ENCODE measurements at places on chromosomes 7 and 10. TPM values are rescaled to one million over a fixed set of nuclear protein-coding genes. Genes with fewer than 3 reads are reported as not detected.

GRCh38 chr7:149209518-149210269, 14.3 kb downstream of the ZNF282 start:
- H3K4me1 ChIP-seq: no peaks in the 10 kb centered on the region
- no peak overlapping the region for H3K4me3 ChIP-seq
- no peaks in the 10 kb centered on the region for H3K27me3 ChIP-seq
- DNase-seq: peak; percentile 55

DNA sequence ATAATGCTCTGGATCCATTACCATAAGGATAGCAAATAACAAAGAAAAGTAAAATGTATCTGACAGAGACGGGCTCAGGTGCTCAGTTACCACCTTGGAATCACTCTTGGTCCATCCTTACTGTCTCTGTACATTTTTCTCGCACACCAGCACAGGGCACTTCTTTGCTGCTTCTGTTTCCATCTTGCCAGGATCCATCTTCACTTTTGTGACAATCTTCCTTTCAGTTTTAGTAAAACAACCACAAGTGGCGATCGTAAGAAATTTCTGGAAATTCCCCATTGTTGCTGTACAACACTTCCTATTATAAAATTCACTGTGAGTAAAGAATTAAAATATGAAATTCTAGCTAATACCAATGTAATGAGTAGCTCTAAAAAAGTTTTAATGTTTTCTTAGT, 695.5 kb downstream of the GRM8 start:
- no peak overlapping the region for H3K4me3 ChIP-seq
- no peaks in the 10 kb centered on the region for H3K27me3 ChIP-seq
- H3K4me1 ChIP-seq: no peaks in the 10 kb centered on the region

DNA sequence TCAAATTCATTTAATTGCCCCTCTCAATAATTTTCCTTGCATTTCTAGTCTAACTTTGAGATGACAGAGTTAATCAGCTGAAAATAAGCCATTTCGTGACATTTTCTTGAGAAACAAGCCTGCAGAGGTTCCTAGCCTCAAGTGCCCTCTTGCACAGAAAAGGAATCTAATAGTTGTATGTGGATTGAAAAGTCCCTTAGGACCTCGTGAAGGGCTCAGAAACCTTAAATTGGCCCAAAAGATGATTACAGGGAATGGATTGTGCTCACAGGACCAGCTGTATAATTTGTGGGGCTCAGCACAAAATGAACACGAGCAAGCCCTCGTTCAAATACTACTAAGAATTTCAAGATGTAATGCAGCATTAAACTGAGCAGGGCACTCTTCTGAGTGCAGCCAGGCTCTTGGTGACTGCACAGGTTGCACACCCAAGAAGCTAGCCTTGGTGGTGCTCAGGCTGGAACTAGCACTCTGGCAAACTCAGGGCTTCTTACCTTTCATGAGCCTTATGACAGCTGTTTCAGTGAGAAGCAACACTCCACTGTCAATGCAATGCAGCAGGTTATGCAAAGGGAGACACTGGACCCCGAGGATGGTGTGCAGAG, 102.2 kb downstream of the GSAP start:
- H3K4me1 ChIP-seq: peaks cover 2% of the 10 kb centered on the region
- DNase-seq: no peak
- H3K27me3 ChIP-seq: no peaks in the 10 kb centered on the region
- no peak overlapping the region for H3K4me3 ChIP-seq

- H3K4me1 ChIP-seq: peaks cover 22% of the 10 kb centered on the region
- DNase-seq: no peak
- H3K36me3 ChIP-seq: no peaks in the 10 kb centered on the region
- no peak overlapping the region for H3K4me3 ChIP-seq
- no peaks in the 10 kb centered on the region for H3K27me3 ChIP-seq
Measured at GRCh38 chr10:122466951-122467381, 5.6 kb downstream of the HTRA1 start.

DNA sequence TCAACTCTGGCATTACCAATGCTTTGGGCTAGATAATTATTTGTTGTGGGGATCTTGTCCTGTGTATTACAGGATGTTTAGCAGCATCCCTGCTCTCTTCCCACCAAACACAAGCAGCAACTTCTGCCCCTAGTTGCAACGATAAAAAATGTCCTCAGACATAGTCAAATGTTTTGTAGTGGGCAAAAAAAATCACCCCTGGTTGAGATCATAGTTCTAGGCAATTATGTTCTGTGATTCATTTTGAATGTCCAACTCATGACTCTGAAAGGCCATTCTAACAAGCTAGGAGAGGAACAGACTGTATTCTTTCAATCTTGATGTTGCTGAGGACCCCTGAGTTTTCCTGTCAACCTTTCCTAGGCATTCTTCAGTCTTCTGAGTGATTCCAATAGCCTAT, 79.5 kb downstream of the RTKN2 start:
- peak; percentile 28 for DNase-seq
- no peaks in the 10 kb centered on the region for H3K4me1 ChIP-seq
- H3K4me3 ChIP-seq: no peak overlapping the region
- no peak overlapping the region for H3K27ac ChIP-seq
- no peaks in the 10 kb centered on the region for H3K27me3 ChIP-seq
- no peaks in the 10 kb centered on the region for H3K36me3 ChIP-seq

GRCh38 chr7:148580446-148580845, 10.1 kb upstream of the C7orf33 start:
- H3K27ac ChIP-seq: no peak overlapping the region
- H3K4me3 ChIP-seq: no peak overlapping the region
- H3K4me1 ChIP-seq: no peaks in the 10 kb centered on the region
- H3K27me3 ChIP-seq: peaks cover 2% of the 10 kb centered on the region
- no peaks in the 10 kb centered on the region for H3K36me3 ChIP-seq
- DNase-seq: no peak

- H3K4me3 ChIP-seq: no peak overlapping the region
- H3K27ac ChIP-seq: peak overlapping the region; percentile 56
- peaks cover 4% of the 10 kb centered on the region for H3K4me1 ChIP-seq
Measured at GRCh38 chr10:6409971-6410643, 170.0 kb downstream of the PRKCQ start.

DNA sequence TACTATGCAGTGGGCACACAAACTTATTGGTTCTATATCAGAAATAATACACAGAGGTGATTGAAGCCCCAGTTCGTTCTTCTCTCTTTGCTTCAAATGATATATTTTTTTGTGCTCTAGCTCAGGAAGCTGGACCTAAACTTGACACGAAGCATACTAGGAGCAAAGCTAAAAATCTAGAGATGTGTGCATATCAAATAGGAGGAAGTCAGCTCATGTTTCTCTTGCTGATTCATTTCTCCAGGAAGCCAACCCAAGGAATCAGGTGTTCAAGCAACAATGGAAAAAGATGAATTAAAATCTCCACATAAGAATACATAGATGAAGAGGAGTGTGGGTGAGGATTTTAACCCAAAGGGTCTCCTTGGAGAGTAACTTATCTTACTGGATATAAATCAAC, 432.5 kb downstream of the KCNMA1 start:
- DNase-seq: no peak
- H3K36me3 ChIP-seq: no peaks in the 10 kb centered on the region
- H3K27me3 ChIP-seq: no peaks in the 10 kb centered on the region

DNA sequence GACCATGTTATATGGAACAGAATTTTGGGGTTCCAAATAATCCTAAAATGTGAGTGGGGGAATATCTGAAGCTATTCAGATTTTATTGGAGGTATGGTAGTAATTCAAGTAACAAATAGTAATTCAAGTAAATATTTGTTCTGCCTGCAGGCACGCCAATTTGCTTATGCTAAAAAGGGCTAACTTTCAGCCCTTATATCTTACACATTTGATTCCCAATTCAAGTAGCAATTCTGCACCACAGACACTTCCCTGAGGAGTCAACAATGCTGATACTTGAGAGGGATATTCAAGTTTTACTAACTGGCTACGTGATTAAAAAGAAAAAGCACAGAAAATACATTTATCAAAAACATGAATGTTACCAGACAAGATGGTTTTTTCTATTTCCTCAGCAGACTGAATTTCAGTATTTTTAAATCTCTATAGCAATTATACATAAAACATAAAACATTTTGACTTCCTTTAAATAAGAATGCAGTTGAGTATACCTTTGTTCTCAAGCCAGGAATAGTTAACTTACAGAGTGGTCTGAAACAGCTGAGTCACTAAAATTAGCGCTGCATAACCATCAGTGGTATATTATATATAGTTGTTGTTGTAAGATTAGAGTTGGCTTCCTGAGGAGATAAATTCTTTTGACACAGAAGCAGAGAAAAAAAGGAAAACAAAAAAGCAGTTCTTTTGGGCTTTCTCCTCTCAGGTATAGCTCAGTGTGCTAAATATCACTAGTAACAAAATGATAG, 33.9 kb downstream of the MTPN start:
- H3K27ac ChIP-seq: no peak overlapping the region
- peaks cover 3% of the 10 kb centered on the region for H3K36me3 ChIP-seq
- no peak overlapping the region for H3K4me3 ChIP-seq

DNA sequence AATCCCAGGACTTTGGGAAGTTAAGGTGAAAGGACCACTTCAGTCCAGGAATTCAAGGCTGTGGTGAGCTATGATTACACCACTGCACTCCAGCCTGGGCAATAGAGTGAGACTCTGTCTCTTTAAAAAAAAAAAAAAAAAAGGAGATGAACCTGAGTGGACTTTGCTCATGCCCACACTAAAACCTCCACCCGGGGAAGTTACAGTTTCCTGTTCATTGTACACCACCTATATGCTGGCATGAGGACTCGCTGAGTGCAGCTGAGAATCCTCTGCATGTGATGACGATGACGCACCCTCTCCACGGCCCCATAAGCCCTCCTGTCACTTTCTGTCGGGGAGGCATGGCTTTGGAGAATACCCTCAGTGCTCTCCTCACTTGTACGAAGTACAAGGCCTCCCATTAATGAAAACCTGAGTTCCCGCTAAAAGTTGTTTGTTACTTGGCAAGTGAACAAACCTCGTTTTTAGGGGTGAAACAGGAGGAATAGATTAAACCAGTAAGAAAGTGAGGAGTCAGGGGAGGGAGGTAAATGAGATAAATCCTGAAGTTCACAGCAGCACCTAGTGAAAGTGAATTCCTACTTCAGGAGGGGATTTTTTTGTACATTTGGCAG, 15.9 kb downstream of the TMEM176B start:
- no peaks in the 10 kb centered on the region for H3K27me3 ChIP-seq
- DNase-seq: no peak
- no peaks in the 10 kb centered on the region for H3K36me3 ChIP-seq
- H3K4me3 ChIP-seq: no peak overlapping the region
- peak overlapping the region; percentile 91 for H3K27ac ChIP-seq

- peaks cover 21% of the 10 kb centered on the region for H3K36me3 ChIP-seq
- H3K27me3 ChIP-seq: no peaks in the 10 kb centered on the region
- no peak for DNase-seq
- no peak overlapping the region for H3K4me3 ChIP-seq
Measured at GRCh38 chr7:47357863-47358262, 224.0 kb downstream of the TNS3 start.

GRCh38 chr7:44120395-44120794, 3.0 kb downstream of the POLD2 start:
- H3K27me3 ChIP-seq: no peaks in the 10 kb centered on the region
- H3K27ac ChIP-seq: no peak overlapping the region
- peaks cover 6% of the 10 kb centered on the region for H3K4me1 ChIP-seq
- H3K4me3 ChIP-seq: no peak overlapping the region
- peaks cover 36% of the 10 kb centered on the region for H3K36me3 ChIP-seq

SLC18A3 gene
- not detected for polyA plus RNA-seq

ASB13 gene
- 3.9 TPM for polyA plus RNA-seq

ADCK2 gene
- 6.9 TPM for polyA plus RNA-seq

ZDHHC4 gene
- polyA plus RNA-seq: 42.4 TPM

RGR gene
- polyA plus RNA-seq: not detected

TRIM73 gene
- 0.84 TPM for polyA plus RNA-seq

OGDHL gene
- polyA plus RNA-seq: 0.27 TPM

ECHDC3 gene
- polyA plus RNA-seq: 5.0 TPM

Data from IMR-90 (cell line).